ENCODE measurements at places on chromosomes 4 and X. TPM values are rescaled to one million over a fixed set of nuclear protein-coding genes. Genes with fewer than 3 reads are reported as not detected.

IGSF1 gene
- total RNA-seq = 8.0 TPM

CSAG3 gene
- not detected for total RNA-seq

IL2RG gene
- total RNA-seq = 1.3 TPM

PAGE1 gene
- total RNA-seq = not detected

PDCL2 gene
- total RNA-seq = not detected

DDX53 gene
- total RNA-seq = not detected

GABRE gene
- total RNA-seq = 89.1 TPM

FAM156B gene
- total RNA-seq = 33.8 TPM

ADH4 gene
- total RNA-seq = not detected

PPP1R2C gene
- total RNA-seq = not detected

CABS1 gene
- total RNA-seq = not detected

NEIL3 gene
- total RNA-seq = 6.4 TPM

DCAF12L2 gene
- total RNA-seq = 4.4 TPM

TRPC5OS gene
- total RNA-seq = 0.22 TPM

MUC7 gene
- 0.44 TPM for total RNA-seq

PWWP3B gene
- 6.3 TPM for total RNA-seq

MAGEC1 gene
- not detected for total RNA-seq

MEPE gene
- total RNA-seq = not detected

GLRB gene
- 15.2 TPM for total RNA-seq

GIMD1 gene
- 0.49 TPM for total RNA-seq

TBX22 gene
- 1.3 TPM for total RNA-seq

ATP2B3 gene
- total RNA-seq = 3.7 TPM
